Activated naive CD4-positive, alpha-beta T cell treated with anti-CD3 and anti-CD28 coated beads for 36 hours (primary cell): ENCODE measurements at places on chromosomes 7 and 10. TPM values are rescaled to one million over a fixed set of nuclear protein-coding genes. Genes with fewer than 3 reads are reported as not detected.

DNA sequence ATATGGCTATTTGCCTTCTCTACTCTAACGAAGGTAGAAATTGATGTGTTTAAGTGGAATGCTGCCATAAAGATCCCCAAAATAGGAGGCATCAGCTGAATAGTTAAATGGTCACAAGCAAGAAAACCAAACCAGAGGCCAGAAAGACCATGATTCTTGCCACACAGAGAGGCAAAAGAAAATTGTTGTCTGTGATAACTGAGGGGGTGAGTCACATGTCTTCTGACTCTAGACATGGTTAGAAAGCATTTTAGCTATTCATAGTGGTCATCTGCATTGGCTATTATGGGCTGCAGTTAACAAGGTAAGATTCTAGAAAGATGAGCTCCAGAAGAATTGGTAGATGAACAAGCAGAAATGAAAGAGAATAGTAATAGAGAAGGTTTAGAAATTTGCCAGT, 361.4 kb upstream of the NPSR1 start:
- H3K4me3 ChIP-seq = no peak overlapping the region
- no peaks in the 10 kb centered on the region for H3K36me3 ChIP-seq

DNA sequence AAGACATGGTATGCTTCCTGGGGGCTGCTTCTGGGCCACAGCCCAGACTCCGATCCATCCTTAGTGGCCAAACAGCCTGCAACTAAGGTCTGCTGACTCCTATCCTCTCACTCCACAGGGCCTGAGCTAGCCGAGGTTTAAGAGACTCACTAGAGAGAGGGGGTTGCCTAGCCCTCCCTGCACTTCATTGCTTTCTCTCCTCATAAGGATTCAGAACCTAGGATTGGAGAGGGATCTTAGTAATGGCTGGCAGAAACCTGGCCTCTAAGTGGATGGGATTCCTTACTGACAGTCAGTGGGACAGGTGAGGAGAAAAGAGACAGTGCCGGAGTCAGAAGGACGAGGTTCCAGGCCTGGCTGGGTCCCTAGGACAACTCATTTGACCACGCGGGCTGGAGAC, 8.2 kb upstream of the DDIT4 start:
- no peak for DNase-seq
- H3K36me3 ChIP-seq = no peaks in the 10 kb centered on the region
- H3K27me3 ChIP-seq = no peaks in the 10 kb centered on the region
- H3K4me3 ChIP-seq = no peak overlapping the region
- peak overlapping the region; percentile 30 for H3K27ac ChIP-seq
- H3K4me1 ChIP-seq = peaks cover 34% of the 10 kb centered on the region

- H3K36me3 ChIP-seq = no peaks in the 10 kb centered on the region
- no peak overlapping the region for H3K4me3 ChIP-seq
- no peak for DNase-seq
Observed at GRCh38 chr7:38942431-38943051, 33.5 kb upstream of the VPS41 start.

DNA sequence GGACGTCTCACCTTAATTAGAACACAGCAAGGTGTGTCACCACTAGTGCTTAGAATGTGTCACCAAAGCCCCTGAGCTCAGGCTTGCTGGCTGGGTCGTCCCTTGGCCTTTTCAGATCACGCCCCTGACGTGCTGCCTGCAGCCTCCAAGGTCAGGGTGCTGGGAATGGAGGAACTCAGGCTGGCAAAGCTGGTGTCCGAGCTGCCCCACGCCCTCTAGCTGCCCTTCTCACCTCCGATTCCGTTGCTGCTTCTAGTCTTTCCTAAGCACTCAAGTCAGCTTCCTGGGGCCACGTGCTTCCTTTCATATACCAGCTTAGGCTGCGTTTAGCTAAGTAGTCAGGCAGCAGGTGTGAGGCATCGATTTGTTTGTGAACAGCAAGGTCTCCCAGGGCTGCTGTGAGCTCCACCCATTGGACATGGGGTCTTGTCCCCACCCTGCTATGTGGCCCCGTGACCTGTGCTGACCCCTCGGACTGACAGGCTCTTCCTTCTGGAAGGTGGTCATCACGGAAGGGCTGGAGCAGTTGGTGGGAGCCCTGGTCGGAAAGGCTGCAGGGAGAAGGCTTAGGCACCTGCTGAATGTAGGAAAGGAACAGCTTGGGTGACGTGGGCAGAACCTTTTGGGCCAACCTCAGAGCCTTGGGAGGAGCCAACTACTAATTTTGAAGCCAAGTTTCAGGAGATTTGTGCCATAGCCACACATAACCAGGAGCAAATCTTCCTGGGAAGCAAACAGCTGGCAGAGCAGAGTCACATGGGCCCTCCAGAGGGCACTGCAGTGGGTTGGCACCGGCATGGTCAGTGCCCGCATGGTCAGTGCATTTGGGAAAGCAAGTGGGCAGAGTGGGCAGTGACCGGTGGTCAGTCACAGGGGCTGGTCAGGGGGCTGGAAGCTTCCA, 28.8 kb downstream of the VIPR2 start:
- peaks cover 8% of the 10 kb centered on the region for H3K4me1 ChIP-seq
- DNase-seq = no peak
- peaks cover 13% of the 10 kb centered on the region for H3K27me3 ChIP-seq

Gene HOXA11
- total RNA-seq = not detected

Gene TET1
- 0.48 TPM for total RNA-seq
